ENCODE measurements at places on chromosomes 12 and 14.

DNA sequence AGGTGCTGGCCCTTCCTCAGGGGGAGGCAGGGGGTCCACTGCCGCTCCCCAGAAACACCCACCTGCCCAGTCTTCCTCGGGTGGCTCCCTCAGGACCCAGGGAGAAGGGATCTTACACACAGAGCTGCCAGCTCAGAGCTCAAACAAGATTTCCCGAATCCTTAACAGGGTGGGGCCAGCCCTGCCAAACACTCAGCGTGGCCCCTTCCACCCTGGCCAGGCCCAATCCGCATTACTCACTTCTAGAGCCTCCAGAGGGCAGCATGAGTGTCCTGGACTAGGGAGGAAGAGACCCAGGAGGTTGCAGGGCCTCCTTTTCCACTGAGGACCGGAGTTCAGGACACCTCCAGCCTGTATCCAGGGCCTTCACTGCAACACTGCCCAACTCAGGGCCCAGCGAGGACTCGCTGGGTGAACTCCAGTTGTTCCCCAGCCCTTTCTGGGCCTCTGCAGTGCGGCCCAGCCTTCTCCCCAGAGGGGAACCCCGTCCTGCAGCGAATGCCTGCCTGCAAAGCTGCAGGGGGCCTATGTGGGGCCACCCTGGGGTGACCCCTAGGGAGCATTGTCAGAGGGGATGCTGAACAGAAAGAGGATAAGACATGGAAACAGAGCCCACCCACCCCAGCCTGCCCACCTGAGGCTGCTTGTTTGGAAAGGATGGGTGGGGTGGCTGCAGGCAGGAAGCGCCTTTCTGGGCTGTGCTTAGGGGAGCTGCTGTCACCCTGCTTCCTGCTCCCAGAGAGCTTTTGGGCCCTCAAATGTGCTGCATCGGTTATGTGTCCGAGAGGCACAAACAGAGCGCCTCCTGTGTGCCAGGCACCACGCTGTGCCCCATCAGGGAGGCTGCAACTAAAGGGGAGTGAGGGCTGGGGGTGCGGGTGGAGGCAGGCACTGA, 43.8 kb downstream of the CCNK start:
- DNase-seq = no peak

DNA sequence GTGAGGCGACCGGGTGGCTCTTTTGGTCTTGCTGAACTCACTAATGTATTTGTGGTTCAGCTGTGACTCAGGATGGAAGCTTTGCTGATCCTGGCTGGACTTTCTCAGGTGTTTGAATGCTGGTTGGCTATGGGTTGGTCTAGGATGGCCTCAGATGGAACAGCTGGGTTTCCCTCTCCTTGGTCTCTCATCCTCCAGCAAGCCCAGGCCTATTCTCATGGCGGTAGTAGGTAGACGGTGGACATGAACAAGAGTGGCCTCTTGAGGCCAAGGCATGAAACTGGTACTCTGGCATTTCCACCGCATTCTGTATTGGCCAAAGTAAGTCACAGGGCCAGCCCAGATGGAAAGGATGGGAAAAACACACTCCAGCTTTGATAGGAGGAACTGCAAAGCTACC, 11.8 kb upstream of the POLR3B start:
- no peak for DNase-seq

- no peak for DNase-seq
Observed at GRCh38 chr12:11877869-11878780, 192.6 kb upstream of the BCL2L14 start.

DNA sequence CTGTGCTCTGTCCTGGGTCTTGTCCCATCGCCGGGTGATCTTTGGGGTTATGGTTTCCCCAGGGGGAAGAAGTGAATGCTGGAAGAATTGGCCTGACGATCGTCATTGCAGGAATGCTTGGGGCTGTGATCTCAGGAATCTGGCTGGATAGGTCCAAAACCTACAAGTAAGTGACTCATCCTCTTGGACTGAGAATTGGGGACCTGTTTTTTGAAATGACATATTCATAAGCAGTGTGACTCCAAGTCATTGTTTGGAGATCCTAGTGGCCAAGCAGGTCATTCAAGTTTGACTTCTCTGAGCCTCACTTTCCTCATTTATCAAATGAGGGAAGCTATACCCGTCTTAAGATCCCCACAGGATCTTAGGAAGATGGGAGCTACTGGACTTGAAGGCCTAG, 25.8 kb downstream of the ERG28 start:
- no peak for DNase-seq

DNA sequence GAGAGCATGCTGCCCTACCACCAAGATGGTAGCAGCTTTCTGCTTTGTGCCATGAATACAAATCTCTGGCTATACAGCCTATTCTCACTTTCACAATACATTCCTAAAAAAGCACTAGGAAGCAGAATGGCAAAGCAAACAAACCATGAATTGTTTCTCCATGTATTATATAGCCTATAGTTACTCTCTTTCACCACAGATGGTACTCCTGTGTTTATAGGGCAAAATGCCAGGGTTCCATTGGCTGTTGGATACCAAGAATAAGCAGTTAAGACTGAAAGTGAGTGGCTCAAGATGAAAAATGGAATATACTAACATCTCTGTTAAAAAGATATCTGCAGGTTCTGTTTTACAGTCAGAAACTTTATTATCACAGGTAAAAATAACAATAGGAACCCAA, 11.1 kb downstream of the ARF3 start:
- no peak for DNase-seq

DNA sequence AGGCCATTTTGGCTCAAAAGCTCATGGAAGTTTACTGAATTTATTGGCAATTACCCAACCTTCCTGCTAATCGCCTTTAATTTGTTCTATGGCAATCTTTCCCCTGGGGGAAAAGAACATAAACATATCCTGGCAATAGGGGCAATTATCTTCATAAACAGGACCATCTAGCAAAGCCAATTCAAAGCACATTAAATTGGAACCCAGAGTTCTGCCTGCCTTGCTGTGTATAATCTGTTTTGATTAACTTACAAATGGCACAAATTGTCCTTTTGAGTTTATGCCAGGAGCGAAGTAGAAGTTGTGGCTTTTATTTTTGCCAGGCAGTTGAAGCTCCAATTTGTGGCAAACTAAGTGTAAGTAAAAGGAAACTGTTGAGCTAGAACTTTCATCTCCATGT, 68.6 kb downstream of the C12orf50 start:
- DNase-seq = no peak

- DNase-seq = no peak
Observed at GRCh38 chr12:110936367-110937103, 16.2 kb upstream of the MYL2 start.

GRCh38 chr12:122079532-122080081, 1.1 kb downstream of the MLXIP start:
- DNase-seq = no peak

GRCh38 chr12:2215709-2216560, 163.1 kb downstream of the CACNA1C start:
- no peak for DNase-seq

GRCh38 chr12:92516277-92516600, 186.6 kb upstream of the PLEKHG7 start:
- DNase-seq = no peak

- DNase-seq = no peak
Observed at GRCh38 chr12:94122591-94122990, 25.8 kb upstream of the PLXNC1 start.

- no peak for DNase-seq
Observed at GRCh38 chr14:105502446-105503295, 11.6 kb downstream of the TEDC1 start.

DNA sequence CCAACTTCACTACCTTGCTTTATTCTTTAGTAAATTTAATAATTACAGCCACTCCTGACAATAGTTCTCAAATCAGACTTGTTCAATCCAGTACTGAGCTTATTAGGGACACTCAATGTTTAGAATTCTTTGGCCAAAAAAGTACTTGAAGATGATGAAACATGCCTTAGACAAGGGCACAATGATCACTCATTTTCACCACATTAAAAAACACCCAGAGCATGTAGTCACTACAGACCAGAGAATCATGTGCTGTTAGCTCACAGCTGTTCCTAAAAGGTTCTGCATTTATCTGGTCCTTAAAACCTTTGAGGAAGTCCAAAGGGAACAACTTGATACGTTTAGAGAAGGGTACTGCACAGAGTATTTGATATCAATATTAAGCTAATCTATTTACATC, 98.7 kb downstream of the INSM2 start:
- no peak for DNase-seq

- DNase-seq = no peak
Observed at GRCh38 chr12:132596016-132596415, 14.4 kb downstream of the LRCOL1 start.

- DNase-seq = no peak
Observed at GRCh38 chr14:28412077-28412476, 354.5 kb upstream of the FOXG1 start.

DNA sequence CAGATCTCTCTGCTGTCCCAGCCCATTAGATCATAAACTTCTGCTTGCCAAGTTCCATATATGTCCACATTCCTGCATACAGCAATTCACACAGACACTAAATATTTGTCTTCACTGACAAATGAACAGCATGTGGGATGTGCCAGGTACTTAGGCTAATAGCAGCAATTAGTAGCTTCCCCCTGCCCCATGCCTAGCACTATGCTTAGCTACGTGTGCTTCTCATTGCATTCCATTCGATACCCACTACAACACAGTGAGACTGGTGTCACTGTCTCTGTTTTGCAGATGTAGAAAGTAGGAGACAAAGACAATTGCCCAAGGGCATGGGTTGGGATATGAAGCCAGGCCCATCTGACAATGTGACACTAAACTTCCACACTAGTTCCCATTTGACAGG, 308.4 kb downstream of the BCL11B start:
- DNase-seq = no peak

DNA sequence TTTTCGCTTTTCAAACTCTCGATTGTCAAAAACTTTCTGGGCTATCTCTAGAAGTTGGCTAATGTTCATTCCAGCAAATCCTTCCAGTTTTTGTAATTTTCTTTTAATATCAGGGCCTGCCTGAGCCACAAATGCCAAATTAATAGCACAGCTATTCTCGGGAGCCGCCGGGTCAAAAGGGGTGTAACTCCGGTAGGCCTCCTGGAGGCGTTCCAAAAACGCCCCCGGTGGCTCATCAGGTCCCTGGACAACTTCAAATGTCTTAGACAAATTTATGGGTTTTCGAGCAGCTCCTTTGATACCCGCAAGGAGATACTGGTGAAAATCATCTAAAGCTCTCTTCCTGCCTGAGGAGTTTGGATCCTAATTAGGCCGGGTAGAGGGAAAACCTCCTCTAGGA, 117.9 kb upstream of the PZP start:
- no peak for DNase-seq

DNA sequence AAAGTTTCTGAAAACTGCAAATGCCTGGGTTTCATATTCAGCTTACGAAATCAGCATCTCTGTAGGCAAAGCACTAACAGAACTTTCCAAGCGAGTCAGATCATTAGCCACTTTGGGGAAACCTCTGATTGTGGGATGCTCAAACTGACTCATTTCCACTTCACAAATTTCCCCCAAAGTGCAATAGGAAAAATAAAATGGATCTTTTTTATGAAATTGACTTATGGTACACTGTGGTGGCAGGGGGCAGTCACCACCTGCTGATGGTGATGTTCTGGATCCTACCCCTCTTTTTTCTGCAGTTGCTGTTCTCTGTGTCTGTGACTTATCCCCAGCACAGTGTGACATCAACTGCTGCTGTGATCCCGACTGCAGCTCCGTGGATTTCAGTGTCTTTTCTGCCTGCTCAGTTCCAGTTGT, 5.6 kb downstream of the TCTN1 start:
- DNase-seq = no peak

DNA sequence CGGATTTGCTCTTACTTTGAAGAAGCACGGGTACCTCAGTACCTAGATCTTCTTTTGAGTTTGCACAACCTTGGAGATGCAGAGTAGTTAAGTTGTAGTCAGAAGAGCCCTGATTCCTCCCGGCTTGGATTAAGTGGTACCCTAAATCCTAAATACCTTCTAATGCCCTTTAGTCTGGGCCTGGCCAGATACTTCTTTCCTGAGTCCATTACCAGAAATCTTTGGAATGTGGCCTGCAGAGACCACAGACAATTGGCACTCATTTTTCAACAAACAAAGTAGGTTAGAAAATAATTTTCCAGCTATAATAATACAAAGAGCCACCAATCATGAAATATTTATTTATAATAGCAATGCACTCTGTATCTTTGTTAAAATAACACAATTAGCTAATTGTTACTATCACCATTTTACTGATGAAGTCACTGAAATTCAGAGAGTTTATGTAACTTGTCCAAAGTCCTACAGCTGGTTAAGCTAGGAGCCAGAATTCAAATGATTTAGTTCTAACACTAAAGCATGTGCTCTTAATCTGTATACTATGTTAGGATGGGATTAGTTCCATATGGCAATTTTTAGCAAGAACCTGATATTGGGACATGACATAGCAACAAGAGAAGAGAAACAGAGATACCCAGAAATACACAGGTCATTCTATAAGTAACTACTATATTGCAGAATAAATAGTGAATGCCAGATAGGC, 132.1 kb upstream of the PDZRN4 start:
- no peak for DNase-seq

Measured in stimulated activated CD4-positive, alpha-beta T cell treated with anti-CD3 and anti-CD28 coated beads, TNF-alpha, amount 100 ng/mL, for 1 hour (primary cell).